Activated CD4-positive, alpha-beta memory T cell treated with anti-CD3 and anti-CD28 coated beads for 36 hours (primary cell): ENCODE measurements at places on chromosomes 16 and 17. TPM values are rescaled to one million over a fixed set of nuclear protein-coding genes. Genes with fewer than 3 reads are reported as not detected.

DNA sequence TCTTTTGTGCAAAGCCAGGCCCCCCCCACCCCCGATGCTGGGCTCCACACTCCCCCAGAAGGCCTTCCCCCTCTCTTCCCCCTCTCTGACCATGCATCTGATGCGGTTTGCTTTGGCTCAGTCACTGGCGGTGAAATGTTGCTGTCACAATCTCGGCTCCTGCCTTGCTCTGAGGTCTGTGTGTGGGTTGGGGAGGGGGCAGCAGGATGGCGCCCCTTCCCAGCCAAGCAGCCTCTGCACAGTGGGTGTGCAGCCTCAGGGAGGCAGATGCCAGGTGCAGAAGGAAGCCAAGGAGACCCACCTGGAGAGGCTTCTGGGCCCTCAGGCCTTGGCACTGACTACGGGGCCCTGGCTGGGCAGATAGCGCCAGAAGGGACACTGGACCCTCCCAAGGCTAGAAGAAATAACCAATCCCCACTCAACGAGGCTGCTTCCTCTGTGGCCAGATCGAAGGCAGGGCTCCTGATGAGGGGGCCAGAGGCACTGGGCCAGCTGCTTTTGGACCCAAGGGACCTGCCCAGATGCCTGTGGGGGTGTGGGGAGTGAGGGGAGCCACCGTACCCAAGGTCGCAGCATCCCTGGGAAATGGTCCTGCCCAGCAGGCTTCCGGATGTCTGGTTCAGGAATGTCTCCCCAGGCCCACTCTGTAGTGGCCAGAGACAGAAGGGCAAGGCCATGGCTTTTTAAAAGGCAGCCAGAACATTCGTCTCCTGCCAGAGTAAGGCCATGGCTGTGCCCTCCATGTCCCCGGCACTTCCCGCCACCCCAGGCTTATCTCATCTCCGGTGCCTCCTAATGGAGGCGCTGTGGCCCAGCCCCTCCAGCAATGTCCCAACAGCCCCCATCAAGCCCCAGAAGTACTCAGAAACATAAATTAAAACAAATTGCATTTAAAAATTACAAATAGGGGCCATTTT, 43.4 kb upstream of the SLC38A10 start:
- peaks cover 8% of the 10 kb centered on the region for H3K4me1 ChIP-seq
- no peaks in the 10 kb centered on the region for H3K36me3 ChIP-seq
- peaks cover 41% of the 10 kb centered on the region for H3K27me3 ChIP-seq
- H3K27ac ChIP-seq = no peak overlapping the region
- no peak overlapping the region for H3K4me3 ChIP-seq

- peaks cover 21% of the 10 kb centered on the region for H3K4me1 ChIP-seq
- H3K36me3 ChIP-seq = peaks cover 13% of the 10 kb centered on the region
- no peaks in the 10 kb centered on the region for H3K27me3 ChIP-seq
- peak; percentile 56 for DNase-seq
- no peak overlapping the region for H3K27ac ChIP-seq
Observed at GRCh38 chr16:81035975-81036750, 521 bp downstream of the ATMIN start.

DNA sequence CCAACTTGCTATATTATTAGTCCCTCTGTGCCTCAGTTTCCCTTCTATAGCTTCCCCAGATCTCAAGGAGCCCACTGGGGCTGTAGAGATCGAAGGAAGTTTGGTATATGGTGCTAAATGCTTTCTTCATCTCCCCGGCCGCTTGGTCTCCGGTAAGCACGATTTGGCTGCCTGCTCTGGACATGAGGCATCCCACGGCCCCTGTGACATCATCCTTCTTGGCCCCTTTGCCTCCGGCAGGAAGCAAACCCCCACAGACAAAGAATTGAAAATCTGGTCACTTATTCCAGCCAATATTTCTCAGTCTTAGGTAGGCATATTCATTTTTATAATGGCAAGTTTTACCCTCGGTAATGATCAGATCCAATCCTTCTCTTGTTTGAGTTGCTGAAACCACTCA, 65.8 kb downstream of the WSCD1 start:
- no peaks in the 10 kb centered on the region for H3K4me1 ChIP-seq
- DNase-seq = no peak
- no peaks in the 10 kb centered on the region for H3K36me3 ChIP-seq
- H3K27ac ChIP-seq = no peak overlapping the region
- H3K4me3 ChIP-seq = no peak overlapping the region

GRCh38 chr16:89982318-89982717, 33.8 kb downstream of the DEF8 start:
- H3K27ac ChIP-seq = peak overlapping the region; percentile 70
- no peak overlapping the region for H3K4me3 ChIP-seq
- DNase-seq = no peak
- peaks cover 28% of the 10 kb centered on the region for H3K4me1 ChIP-seq
- no peaks in the 10 kb centered on the region for H3K27me3 ChIP-seq

DNA sequence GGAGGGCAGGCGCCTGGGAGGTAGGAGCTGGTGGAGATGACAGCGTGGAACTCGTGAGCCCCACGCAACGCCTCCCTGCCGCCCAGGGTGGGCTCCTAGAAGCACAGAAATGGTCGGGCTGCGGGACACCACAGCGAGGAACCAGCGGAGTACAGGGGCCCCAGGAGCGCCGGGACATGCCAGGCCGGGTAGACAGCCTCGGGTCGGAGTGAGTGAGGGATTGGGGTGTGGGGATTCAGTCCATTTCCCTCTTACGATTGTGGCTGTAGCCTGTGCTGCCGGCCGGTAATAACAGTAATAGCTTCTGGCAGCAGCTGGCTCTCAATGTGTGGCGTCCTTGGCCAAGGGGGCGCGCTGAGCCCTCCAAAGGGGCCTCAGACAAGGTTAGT, 12.2 kb upstream of the CES3 start:
- no peak for DNase-seq
- H3K27me3 ChIP-seq = peaks cover 37% of the 10 kb centered on the region
- peaks cover 19% of the 10 kb centered on the region for H3K4me1 ChIP-seq
- no peak overlapping the region for H3K27ac ChIP-seq

Gene SLC13A2
- total RNA-seq = not detected
